ENCODE measurements at places on chromosomes 3 and 15.

- no peak for DNase-seq
Measured at GRCh38 chr15:91634179-91634578, 219.3 kb upstream of the SLCO3A1 start.

DNA sequence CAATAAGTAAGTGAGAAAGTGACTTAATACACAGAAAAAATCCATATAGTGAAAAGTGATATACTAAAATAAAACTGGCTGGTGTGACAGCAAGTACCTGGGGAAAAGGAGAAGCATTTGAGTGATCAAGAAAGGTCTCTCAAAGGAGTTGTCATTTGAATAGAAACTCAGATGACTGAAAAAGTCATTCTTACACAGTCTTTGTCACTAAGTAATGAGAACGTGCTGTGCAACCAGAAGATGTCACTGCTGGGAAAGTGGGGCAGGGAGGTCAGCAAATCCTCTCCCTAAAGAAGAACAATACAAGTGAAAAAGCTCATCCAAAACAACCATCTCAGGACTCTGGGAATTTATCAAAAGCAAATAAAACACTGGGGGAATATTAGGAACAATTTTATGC, 317.5 kb upstream of the TRIM42 start:
- DNase-seq, result no peak

DNA sequence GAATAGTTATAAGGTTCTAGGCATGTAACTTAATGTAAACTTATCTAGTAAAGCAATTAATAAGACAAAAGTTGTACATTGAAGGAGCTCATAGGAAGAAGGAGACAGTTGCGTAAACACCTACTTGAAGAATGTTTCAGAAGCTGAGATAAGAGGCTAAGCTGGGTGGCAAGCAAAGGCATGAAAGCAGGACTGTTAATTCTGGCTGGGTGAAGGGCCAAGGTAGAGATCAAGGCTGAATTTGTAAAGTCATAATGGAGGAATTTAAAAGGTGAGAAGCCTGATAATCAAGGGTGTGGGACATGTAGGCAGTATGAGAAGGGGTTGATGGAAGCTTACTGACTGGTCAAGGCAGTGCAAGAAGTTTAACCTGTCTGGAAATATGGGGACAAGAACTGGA, 80.4 kb upstream of the TGFBR2 start:
- no peak for DNase-seq

DNA sequence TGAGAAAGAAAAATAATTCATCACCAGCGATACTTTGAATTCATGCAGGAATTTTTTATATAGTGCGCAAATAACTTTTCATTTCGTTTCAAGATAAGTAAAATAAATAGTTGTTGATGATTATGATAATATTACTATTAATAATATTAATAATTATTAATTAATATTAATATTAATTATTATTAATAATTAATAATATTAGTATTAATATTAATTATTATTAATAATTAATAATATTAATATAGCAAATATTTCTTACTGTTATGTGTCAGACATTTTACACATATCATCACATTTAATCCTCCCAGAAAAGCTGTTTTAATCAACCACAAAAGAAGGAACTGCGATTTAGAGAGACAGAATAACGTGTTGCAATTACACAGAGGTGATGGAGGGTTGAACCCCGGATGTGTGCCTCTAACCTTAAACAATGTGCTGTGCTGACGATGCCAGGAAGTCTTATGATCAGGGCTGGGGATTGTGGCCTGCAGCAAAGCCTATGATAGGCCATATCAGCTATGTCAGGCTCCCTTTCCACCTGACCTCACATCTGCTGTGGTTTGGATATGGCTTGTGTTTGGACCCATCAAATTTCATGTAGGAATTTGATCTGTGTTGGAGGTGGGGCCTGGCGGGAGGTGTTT, 263.5 kb upstream of the NR2F2 start:
- peak; percentile 91 for DNase-seq

GRCh38 chr3:88444251-88444650, 294.5 kb downstream of the C3orf38 start:
- DNase-seq, result no peak

DNA sequence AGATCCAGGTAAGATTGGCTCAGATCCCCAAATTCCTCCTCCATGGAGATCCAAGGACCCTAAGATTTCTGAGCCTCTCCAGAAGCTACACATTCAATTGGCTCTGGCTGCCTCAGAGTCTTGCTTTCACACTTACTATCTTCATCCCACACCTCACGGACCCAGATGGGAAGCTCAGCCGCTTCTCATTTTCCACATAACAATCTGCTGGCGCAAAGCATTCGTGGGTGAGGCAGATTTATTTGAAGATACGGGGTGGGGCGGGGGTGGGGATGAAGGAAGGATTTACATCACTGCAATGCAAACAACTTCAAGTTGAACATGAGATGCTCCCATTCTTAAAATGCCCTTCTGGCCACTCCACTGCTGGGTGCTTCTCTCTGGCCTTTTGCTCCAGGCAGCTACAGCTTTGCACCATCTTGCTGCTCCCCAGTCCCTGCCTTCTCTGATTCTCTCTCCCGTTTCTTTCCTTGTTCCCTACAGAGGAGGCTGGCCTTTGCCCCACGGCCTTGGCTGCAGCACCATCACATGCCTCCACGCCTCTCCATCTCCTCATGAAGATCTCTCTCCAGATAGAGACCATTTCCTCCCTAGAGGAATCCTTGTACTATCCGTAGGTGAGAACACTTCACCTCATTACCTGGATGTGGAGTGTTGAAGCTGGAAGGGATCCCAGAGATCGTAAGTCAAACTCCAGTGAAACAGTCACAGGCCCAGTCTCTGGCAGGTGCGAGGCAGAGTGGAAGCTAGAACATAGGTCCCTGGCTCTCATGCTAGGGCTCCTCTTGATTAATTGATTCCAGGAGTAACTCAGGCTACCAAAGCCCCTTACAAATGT, 175.9 kb downstream of the RPLP1 start:
- no peak for DNase-seq

DNA sequence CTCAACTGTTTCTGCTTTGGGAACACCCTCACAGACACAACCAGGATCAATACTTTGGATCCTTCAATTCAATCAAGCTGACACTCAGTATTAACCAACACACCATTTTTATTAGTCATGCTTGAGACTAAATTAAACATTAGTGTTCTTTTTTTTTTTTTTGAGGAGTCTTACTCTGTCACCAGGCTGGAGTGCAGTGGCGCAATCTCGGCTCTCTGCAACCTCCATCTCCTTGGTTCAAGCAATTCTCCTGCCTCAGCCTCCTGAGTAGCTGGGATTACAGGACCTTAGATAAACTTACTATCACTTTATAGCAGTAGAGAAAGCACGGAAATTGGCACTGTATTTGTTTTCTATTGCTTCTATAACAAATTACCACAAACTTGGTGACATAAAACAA, 2.0 kb upstream of the RAB11A start:
- DNase-seq, result no peak

DNA sequence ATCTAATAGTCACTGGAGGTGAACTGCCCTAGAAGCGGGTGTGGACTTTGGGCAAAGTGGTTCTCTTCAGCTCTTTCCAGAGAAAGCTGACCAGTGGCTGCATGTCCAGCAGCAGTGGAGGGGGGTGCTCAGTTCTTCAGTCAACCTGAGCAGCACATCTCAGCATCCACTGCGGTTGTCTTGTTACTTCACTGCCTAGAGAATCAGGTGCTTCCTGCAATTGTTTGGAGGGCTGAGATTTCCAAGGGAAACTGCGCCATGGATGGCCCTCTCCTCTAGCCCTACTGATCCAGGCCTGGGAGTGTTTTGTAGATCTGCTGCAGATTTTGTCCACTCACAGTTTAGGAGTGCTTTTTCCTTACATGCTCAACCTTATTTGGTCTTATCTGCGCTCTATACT, 65.6 kb upstream of the CFAP161 start:
- no peak for DNase-seq

DNA sequence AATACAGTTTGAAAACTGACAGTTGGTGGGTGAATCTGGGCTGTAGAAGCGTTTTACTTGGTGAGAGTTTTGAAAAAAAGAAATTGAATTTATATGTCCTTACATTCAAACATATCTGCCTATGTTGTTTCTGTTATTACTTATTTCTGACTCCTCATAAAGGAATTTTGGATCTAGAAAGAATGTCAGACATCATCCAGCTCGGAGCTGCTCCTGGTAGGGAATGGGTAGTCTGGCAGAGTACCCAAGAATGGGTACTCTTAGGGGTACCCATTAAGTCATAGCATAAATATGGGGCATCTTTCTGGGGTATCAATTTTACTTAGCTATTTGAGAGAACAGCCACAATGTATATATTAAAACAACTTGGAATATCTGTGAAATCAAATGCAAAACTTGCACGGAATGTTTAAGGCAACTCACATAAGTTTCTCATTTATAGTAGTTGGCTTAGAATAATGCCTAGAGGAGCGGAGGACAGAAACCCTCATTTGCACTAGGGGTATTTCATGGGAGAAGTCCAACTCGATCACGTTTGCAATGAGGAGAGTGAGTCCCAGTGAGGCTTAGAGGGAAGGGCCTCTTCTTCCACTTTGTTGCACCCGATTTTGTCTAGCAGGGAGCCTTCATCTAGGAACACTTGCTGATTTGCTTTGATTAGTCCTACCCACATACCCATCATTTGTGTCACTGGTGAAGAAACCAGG, 2.4 kb upstream of the LARP6 start:
- DNase-seq, result no peak

DNA sequence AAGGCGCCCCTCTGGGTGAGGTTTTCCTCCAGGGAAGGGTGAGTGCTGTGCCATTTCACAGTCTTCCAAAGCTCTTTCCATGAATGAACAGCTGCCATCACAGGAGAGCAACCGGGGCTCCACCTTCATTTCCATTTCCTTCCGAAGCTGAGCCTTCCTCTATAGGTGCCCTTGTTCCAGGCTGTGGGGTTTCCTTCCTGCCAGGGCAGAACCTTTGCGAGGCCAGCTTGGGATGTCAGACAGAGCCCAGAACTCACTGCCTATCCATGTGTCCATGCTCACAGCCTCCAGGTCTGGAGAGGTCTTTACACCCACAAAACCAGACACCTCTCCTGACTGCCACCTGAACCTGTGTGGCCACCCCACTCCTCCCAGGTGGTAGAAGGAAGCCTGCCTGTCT, 49.2 kb downstream of the SLCO2A1 start:
- DNase-seq, result no peak

DNA sequence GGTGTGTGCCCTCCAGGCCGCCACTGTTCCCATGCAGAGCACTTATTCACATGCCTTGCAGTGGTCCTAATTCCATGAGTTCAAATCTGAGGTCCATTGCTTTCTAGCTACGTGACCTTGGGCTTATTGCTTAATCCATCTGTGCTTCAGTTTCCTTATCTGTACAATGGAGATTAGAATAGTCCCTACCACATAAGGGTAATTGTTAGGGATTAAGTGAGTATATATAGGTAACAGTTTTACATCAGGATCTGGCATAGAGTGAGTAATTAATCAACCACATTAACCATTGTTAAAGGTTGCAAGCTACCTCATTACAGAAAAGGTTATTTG, 7.6 kb downstream of the CPN2 start:
- DNase-seq, result no peak

DNA sequence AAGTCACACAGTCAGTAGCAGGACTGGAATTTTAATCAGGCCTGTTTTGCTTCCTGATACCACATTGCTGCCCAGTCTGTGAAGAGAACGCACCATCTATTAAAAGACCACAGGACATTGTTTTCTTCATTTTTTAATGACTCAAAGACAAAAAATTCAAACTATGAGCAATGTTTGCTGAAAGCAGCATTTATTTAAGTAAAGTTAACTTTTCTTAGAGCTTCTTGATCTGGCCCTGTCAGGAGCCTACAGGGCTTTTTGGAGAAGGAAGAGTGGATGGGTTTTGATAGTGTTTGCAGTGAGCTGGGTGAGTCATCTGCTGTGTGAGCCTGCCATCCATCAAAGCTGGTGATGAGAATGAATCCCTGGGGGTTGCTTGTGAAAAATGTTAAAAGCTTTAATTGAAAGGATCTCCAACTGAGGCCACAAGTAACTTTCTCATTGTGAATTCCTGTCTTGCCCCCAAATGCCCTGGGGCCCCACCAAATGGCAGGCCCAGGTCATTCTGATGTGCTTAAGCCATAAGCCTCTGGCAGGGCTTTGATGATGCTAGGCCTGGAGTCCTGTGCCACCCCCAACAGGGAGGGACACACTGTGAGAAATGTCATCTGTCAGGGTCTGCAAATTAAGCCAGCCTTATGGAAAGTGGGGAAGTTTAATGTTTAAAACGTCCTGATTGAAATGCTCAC, 136.2 kb upstream of the PFN2 start:
- DNase-seq, result no peak

DNA sequence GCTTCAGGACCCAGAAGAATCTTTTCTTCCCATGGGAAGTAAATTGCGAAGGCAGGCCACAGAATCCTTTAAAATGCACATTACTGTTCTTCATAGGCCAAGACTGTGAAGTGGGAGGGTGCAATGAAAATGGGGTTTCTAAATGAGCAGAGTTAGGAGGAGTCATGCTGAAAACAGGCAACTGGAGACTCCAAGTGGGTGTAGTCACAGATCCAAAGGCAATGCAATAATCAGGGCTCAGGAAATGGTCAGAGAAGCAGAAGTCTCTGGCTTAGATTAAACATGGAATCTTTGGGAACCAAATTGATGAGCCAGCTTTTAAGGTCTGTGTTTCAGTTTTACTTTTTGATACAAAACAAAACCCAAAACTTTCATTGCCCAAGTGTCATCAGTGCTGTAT, 37.6 kb downstream of the HHLA2 start:
- DNase-seq, result no peak

- DNase-seq, result no peak
Measured at GRCh38 chr3:121897296-121897695, 3.1 kb downstream of the SLC15A2 start.

GRCh38 chr15:73397461-73397860, 28.7 kb upstream of the HCN4 start:
- DNase-seq, result no peak

- DNase-seq, result no peak
Measured at GRCh38 chr3:186024210-186024609, 84.7 kb downstream of the ETV5 start.

DNA sequence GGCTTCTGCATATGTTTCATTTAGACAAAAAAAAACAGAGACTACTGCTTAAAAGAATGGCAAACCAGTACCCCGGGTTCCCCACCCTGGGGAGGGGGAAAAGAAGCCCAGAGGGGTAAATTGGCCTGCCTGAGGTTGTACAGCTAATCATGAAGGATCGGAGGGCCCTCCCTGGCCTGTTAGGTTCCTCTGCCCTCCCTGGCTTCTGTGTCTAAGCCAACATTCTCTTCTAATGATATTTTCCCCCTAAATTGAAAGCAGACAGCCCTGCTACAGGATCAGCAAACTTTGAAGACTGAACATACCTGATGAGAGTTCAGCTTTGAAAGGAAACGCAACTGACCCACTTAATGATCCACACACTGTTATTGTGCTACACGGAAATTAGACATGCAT, 2.5 kb downstream of the ARHGAP31 start:
- DNase-seq, result no peak
